Neural progenitor cell (in vitro differentiated cells): ENCODE measurements at places on chromosomes 5 and 9. TPM values are rescaled to one million over a fixed set of nuclear protein-coding genes. Genes with fewer than 3 reads are reported as not detected.
A peak's percentile ranks its signal among the peaks of the same experiment; 100 is the strongest.

- DNase-seq = peak; percentile 67
- no peak overlapping the region for H3K4me3 ChIP-seq
- H3K27ac ChIP-seq = no peak overlapping the region
- H3K27me3 ChIP-seq = no peaks in the 10 kb centered on the region
- no peaks in the 10 kb centered on the region for H3K36me3 ChIP-seq
- peaks cover 23% of the 10 kb centered on the region for H3K4me1 ChIP-seq
Observed at GRCh38 chr9:72524820-72525540, 3.6 kb downstream of the TMC1 start.

- H3K4me1 ChIP-seq = no peaks in the 10 kb centered on the region
- H3K36me3 ChIP-seq = peaks cover 10% of the 10 kb centered on the region
- DNase-seq = no peak
- no peaks in the 10 kb centered on the region for H3K27me3 ChIP-seq
Observed at GRCh38 chr9:27059907-27060306, 49.1 kb upstream of the TEK start.

DNA sequence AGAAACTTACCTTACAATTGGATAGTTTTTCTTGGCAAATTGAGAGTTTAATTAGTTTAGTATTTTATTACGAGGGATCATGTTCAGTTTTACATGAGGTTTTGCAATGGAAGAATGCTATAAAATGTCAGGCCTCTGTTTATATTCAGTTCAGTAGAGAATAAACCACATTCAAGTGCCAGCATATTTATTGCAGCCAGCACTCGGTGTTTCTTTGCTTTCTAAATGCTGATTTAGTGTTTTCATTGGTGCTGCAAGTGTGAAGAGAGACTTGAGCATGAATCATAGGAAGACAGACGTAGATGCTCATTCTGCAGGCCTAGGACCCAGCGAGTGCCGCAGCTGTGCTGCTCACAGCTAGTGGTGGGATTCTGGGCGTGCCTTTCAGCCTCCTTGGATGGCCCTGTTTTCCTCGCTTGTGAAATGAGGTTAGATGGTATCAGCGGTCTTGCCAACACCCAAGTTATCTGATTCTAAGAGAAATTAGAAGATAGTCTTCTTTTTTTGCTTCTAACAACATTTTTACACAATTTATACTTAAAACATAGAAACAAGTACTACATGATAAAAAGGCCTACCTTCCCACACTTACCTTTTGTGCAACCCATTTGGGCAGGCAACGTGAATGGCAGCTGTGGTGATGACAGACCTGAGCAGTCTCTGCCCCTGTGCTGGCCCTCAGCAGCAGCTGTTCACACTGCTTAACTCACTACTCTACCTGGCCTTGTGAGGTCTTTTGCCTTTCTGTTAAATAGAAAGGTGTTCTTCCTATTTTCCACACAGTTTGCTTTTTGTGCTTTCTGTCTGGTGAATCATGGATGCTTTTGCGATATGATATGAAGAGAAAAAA, 26.8 kb upstream of the TNFAIP8 start:
- H3K27me3 ChIP-seq = no peaks in the 10 kb centered on the region
- no peaks in the 10 kb centered on the region for H3K36me3 ChIP-seq
- H3K4me1 ChIP-seq = peaks cover 20% of the 10 kb centered on the region
- H3K27ac ChIP-seq = no peak overlapping the region
- DNase-seq = no peak
- H3K4me3 ChIP-seq = no peak overlapping the region

DNA sequence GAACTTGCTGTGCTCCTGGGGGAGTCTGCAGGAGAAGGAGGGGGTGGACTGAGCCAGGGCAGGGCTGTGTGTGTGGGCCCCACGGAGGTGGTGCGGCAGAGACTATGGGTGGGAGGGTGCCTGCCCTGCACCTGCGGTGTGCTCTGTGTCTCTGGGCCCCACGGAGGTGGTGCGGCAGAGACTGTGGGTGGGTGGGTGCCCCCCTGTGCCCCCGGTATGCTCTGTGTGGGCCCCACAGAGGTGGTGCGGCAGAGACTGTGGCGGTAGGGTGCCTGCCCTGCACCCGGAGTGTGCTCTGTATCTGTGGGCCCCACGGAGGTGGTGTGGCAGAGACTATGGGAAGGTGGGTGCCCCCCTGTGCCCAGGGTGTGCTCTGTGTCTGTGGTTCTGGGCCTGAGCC, 103.7 kb downstream of the EHMT1 start:
- H3K27ac ChIP-seq = peak overlapping the region; percentile 35
- DNase-seq = no peak
- H3K4me1 ChIP-seq = peaks cover 13% of the 10 kb centered on the region
- H3K36me3 ChIP-seq = no peaks in the 10 kb centered on the region
- H3K27me3 ChIP-seq = no peaks in the 10 kb centered on the region
- no peak overlapping the region for H3K4me3 ChIP-seq

DNA sequence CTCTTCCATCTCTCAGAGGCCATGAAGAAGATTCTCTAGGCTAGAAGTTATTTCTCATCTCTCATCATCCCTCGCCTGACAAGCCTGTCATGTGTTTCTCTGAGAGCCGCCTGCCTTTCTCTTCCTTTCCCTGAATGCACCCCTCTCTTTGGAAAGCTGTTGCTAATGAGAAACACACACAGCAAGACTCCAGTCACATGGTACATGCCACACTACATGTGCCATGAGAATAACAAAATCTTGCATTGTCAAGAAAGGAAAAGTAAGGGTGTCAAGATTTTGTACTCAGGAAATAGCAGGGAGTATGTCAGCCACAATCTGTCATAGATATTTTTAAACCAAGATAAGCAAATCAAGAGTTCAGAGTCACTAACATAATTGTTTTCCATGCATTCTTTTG, 8.9 kb downstream of the AGXT2 start:
- no peak for DNase-seq
- H3K4me1 ChIP-seq = no peaks in the 10 kb centered on the region
- H3K36me3 ChIP-seq = no peaks in the 10 kb centered on the region
- no peaks in the 10 kb centered on the region for H3K27me3 ChIP-seq
- H3K4me3 ChIP-seq = no peak overlapping the region

DNA sequence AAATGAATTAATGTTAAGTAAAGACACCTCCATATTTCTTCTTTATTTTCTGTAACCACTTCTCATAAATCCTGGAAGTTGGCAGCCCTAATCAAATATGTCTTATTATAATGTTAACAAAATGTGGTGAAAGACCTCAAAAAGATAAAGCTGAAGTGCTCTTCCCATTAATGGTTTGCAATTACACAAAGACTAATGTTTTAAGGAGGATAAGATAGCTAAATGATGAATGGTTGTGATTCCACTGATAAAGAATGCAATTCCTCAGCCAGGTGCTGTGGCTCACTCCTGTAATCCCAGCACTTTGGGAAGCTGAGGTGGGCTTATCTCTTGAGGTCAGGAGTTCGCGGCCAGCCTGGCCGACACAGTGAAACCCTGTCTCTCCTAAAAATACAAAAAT, 125.8 kb upstream of the SNX2 start:
- no peaks in the 10 kb centered on the region for H3K27me3 ChIP-seq
- no peak for DNase-seq
- no peak overlapping the region for H3K27ac ChIP-seq
- no peaks in the 10 kb centered on the region for H3K36me3 ChIP-seq
- H3K4me3 ChIP-seq = no peak overlapping the region
- H3K4me1 ChIP-seq = no peaks in the 10 kb centered on the region

DNA sequence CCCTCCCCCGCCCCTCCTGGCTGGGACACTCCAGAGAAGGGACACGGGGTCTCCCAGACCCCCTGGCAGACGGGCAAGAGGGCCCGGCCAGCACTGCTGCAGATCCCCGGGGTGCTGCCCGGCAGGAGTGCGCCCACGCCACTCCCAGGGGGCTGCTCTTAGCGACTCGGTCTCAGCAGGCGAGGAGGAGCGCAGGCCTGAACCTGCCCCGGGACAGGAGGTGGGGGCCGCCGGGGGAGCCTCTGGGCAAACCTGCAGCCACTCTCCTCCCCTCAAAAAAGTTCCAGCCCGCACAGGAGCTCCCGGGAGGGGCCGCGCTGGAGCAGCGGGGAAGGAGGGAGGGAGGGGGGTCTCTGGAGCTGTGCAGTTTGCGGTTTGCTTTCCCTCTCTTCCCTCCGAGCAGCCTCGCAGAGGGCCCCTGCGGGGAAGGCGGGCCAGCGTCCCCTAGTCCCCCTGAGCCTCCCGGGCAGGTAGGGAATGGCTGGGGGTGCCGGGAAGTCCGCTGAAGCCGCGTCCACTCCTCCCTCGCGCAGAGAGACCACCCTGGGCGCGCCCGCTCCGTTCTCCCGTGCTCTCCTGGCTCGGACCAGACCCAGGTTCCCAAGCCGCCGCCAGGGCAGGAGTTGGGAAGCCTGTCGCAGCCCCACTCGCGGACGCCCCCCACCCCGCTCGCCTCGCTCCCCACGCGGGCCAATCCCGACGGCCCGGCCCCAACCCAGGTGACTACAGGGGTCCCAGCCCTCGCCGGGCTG, 44.2 kb downstream of the NACC2 start:
- H3K36me3 ChIP-seq = no peaks in the 10 kb centered on the region
- DNase-seq = peak; percentile 61
- H3K4me3 ChIP-seq = peak overlapping the region; percentile 90
- H3K27ac ChIP-seq = no peak overlapping the region
- H3K27me3 ChIP-seq = peaks cover 19% of the 10 kb centered on the region
- peaks cover 38% of the 10 kb centered on the region for H3K4me1 ChIP-seq

DNA sequence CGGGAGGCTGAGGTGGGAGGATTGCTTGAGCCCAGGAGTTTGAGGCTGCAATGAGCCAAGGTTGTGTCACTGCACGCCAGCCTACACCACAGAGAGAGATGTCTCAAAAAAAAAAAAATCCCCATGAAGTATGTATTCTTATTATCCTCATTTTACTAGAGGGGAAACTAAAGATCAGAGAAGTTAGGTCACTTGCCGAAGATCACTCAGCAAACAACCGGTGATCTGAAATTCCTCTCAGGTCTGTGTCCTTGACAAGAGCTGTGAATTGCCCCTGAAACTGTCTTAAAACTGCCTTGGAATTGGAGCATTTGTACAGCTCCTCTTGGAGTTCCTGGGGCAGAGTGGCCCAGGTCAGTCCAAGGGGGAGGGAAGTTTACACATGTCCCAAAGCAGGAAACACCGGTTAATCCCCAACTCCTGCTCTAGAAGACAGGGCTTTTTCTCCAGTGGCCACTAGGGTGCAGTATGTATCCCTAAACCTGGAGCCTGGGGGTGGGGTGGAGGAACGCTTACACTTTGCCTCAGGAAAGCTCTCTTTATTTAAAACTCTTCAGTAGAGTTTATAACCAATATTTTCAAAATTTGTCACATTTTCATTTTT, 27.6 kb downstream of the AQP7 start:
- no peak overlapping the region for H3K27ac ChIP-seq
- H3K4me1 ChIP-seq = peaks cover 6% of the 10 kb centered on the region
- peak overlapping the region; percentile 20 for H3K4me3 ChIP-seq
- H3K36me3 ChIP-seq = no peaks in the 10 kb centered on the region
- H3K27me3 ChIP-seq = no peaks in the 10 kb centered on the region

DNA sequence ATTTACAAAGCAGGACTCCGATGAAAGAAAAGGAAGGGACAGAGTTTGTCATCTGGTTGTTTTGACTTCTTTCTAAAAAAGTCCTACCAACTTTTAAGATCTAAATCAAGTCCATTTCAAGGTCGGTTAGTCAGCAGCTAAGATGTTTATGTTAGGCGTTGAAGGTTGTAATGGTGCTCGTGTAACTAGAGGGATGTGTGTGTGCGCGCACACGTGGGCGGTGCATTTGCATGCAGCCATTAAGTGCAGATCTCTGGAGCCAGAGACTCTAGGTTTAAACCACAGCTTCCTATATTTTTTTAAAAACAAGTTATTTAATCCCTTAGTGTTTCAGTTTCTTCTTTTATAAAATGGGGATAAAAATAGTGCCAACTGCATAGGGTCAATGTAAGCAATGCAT, 77.0 kb upstream of the SMIM32 start:
- no peaks in the 10 kb centered on the region for H3K36me3 ChIP-seq
- H3K4me1 ChIP-seq = no peaks in the 10 kb centered on the region
- no peak overlapping the region for H3K27ac ChIP-seq
- no peak for DNase-seq
- H3K4me3 ChIP-seq = no peak overlapping the region

- H3K4me1 ChIP-seq = no peaks in the 10 kb centered on the region
- no peak overlapping the region for H3K27ac ChIP-seq
- no peak for DNase-seq
- H3K27me3 ChIP-seq = no peaks in the 10 kb centered on the region
- H3K4me3 ChIP-seq = no peak overlapping the region
Observed at GRCh38 chr5:143714629-143715028, 97.3 kb upstream of the HMHB1 start.

GRCh38 chr5:125179612-125180011, 433.2 kb upstream of the ZNF608 start:
- H3K4me1 ChIP-seq = no peaks in the 10 kb centered on the region
- H3K27ac ChIP-seq = no peak overlapping the region
- no peaks in the 10 kb centered on the region for H3K36me3 ChIP-seq

The NME5 gene
- total RNA-seq = 6.7 and 8.0 TPM in 2 replicates

The SLC6A19 gene
- not detected in 2 replicates for total RNA-seq

The CMBL gene
- 11.3 and 11.6 TPM in 2 replicates for total RNA-seq

The PLPP7 gene
- total RNA-seq = 5.4 and 11.5 TPM in 2 replicates
